Right kidney (tissue), 9 donors: ENCODE measurements at places on chromosomes 16 and 17.

GRCh38 chr17:74775409-74776043 is 619 bp downstream of the NAT9 start:
- no peak for DNase-seq

GRCh38 chr16:22648941-22649340 is 138.2 kb downstream of the NPIPB5 start:
- no peak for DNase-seq

GRCh38 chr17:81710514-81711308 is 1.4 kb upstream of the SLC25A10 start:
- DNase-seq: peak; percentile 34

DNA sequence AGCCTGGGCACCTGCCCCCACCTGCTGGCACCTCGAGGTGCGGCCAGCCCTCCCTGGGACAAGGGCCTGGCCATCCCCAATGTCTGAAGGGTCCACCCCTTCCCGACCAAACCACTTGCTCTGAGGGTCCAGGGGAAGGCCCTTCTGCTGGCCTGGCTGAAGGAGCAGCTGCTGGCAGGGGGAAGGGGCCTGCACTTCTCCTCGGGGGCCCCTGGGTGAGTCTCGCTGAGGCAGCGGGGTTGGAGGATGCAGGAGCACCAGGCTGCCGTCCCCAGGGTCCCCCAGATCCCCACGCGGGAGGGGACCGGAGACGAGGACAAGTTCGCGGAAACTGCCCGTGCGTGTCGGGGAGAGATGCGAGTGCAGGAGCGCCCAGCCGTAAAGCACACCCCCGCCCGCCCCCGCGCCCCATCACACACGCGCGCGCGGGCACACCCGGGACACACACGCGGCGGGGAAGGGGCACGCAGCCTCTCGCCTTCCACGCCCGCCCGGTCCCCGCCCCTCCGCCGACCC is 725 bp upstream of the CACNA1H start:
- peak; percentile 73 for DNase-seq

GRCh38 chr16:82701442-82701955 is 74.7 kb downstream of the CDH13 start:
- no peak for DNase-seq

- peak; percentile 71 for DNase-seq
Measured at GRCh38 chr17:57551321-57552079, 193.6 kb downstream of the CCDC182 start.

DNA sequence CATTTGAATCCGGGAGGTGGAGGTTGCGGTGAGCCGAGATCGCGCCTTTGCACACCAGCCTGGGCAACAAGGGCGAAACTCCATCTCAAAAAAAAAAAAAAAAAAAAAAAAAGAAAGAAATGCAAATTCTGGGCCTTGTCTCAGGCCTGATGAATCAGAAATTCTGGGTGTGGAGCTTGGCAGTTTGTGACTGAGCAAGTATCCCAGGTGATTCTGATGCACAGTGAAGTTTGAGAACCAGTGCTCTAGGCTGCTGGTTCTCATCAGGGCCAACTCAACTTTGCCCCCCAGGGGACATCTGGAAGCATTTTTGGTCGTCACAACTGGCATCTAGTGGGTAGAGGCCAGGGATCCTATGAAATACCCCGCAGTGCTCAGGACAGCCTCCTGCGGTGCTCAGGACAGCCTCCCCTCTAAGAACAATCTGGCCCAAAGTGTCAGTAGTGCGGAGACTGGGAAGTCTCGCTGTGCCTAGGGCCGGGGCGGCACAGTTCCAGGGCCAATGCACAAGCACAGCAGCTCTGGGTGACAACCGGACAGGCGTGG is 55.9 kb downstream of the SDK2 start:
- DNase-seq: no peak

GRCh38 chr16:64964126-64964540 is 157.7 kb downstream of the CDH11 start:
- DNase-seq: no peak

- no peak for DNase-seq
Measured at GRCh38 chr16:48136547-48137360, 19.0 kb downstream of the ABCC12 start.

DNA sequence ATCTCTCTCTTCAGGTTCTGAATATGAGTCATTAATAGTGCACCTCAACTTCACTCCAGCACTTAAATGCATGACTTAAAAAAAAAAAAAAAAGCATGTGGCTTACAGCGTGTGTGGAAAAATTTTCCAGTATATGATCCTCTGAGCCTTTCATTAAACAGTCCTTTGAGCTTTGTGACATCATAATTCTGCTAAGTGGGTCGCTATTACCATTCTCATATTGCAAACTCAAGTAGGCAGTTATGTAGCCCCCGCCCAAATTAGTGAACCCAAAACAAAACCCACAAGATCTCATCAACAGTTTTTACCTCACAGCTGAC is 672 bp downstream of the CMTR2 start:
- DNase-seq: no peak

DNA sequence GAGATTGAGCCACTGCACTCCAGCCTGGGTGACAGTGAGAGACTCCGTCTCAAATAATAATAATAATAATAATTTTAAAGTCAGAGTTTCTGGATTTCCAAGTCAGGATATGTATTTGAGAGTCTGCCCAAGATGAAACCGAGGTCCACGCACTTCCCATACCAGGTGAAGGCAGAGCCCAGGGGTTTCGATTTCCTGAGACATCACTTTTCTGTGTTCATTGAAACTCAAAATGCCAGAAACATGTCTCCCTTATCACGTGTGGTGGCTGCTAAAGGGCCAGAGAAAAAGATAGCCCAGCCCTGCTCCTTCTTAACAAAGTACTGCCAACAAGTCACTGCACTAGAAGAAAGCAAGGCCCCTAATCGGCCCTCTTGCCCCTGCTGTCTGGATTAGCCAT is 9.8 kb upstream of the RNF157 start:
- no peak for DNase-seq

DNA sequence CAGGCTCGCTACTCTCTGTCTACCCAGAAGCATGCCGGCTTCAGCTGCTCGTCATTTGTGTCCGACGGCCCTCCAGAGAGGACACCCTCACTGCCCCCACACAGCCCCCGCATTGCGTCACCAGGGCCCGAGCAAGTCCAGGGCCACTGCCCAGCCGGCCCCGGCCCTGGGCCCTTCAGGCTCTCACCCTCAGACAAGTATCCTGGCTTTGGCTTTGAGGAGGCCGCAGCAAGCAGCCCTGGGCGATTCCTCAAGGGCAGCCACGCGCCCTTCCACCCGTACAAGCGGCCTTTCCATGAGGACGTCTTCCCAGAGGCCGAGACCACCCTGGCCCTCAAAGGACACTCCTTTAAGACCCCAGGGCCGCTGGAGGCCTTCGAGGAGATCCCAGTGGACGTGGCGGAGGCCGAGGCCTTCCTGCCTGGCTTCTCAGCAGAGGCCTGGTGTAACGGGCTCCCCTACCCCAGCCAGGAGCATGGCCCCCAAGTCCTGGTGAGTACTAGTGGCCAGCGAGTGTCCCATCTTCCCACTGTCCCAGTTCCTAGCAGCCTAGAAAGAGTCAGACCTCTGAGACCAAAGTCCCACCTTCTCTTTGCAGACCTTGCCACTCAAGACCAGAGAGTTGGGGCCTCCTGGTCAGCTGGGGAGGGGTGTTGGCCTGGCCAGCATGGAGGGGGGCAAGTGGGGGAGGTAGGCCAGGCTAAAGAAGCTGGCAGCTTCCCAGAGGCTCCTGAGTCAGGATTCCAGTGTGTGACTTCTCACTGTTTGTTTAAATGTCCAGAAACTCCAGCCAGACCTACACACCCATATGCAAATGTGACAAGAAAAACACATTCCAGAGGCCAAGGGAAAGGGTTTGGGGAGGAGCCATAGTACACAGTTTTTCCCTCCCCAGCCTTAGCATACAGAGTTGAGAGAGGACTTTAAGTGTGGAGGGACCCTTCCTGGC is 18.6 kb downstream of the FOXN1 start:
- peak; percentile 45 for DNase-seq

DNA sequence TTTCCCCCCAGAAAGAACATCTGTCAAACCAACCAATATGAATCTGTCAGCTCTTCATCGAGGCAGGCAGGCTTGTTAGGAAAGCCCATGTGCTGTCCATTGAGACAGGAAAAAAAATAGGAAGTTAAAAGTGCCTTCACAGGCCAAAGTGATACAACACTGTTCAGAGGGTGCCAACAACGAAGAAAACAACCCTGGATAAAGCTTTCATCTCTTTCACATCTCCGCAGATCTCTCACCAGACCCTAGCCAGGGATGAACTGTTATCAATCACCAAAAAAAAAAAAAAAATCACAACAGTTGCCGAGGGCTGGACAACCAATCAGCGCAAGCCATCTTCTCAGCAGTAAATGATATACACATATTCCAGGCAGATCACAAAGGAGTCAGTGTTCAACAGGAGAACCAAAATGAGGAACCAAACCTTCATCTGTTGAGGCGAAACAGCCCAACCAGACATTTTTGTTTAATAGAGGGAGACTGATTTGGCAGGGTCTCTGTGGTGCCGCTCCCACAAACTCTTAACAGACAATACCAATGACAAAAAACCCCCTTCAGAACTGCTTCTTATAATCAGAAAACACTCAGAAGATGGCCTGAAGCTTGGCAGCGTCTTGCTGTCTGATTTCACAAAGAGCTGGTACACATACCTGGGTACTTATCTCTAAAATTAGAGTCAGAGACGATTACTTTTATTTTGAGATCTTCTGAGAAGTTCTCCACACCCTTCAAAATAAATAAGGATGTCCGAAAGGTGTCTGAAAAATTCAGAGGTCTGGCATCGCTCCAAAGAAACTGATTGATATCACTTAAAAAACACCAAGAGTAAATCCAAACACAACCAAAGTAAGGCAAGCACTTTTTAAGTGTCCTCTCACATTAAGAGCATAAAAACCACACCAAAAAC is 1.8 kb downstream of the MAP3K14 start:
- no peak for DNase-seq

- no peak for DNase-seq
Measured at GRCh38 chr17:39271546-39271945, 45.8 kb upstream of the STAC2 start.

GRCh38 chr16:10876799-10877341 is at the start of gene CIITA:
Gene CIITA, plus strand, starts transcription at chr16:10877202. Its CDS starts 129 bp downstream, at chr16:10877331.
- no peak for DNase-seq

GRCh38 chr16:57544124-57544653 is 1.7 kb downstream of the ADGRG5 start:
- no peak for DNase-seq

GRCh38 chr17:3896108-3896967 is 3.5 kb upstream of the CAMKK1 start:
- no peak for DNase-seq

DNA sequence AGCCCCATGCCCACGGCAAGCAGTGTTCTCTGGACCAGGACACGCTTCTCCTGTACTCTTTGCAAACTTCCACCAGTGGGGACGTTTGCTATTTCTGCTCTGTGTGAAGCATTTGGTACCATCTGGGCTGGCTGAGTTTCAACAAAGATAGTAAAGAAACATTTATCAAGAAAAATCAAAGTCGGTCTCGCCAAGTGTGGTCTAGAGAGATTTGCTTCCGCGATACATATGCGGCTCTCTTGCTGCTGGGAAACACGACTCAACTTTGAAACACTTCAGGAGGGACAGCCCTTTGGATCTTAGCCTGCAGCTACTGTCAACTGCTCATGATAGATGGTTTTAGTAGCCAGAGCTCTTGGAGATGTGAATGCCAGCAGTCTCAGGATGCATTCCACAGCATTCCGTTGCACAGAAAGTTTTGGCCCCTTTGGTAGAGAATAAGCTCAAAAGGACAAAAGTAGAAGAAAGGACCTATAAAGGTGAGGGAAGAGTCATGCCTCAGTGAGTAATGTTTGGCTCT is 168.2 kb upstream of the CACNG3 start:
- DNase-seq: no peak

DNA sequence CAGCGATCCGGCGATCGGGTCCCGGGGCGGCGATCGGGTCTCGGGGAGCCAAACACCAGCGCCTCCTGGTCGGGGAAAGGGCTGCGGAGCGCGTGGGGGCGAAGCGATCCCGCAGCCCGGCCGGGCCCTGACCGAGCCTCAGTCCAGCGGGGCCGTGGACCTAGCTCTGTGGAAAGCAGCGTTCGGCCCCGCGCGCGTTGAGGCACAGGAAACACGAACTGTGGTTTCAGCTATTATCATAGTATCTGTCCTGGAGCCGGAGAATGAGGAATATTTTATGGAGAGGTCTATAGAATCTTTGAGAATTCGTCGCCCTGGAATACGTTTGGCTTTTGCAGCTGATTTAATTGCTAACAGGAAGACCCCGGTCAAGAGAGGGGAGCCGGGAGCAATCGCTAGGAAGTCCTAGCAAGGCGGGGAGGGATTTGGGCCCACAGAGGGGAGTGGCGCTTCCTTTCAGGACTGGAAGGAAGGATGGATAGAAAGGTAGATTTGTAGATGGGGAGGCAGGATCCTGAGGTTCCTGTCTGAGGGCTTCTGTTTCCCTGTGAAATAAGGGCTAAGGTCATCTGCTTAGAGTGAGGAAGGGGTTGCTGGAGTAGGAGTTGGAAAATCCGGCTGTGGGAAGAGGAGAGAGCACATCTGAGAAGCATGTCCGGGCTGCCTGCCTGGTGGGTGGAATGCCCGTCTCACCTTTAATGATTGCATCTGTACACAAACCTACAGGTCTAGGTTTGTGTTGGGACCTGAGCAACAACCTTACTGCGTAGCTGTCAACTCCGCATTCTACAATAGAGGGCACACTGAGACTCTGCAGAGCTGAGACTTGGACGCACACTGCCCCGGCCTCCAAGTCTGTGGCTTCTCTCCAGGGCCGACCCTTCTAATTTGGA is 770 bp downstream of the CCNF start:
- no peak for DNase-seq

- DNase-seq: peak; percentile 31
Measured at GRCh38 chr16:56192986-56193945, 2.0 kb downstream of the GNAO1 start.

DNA sequence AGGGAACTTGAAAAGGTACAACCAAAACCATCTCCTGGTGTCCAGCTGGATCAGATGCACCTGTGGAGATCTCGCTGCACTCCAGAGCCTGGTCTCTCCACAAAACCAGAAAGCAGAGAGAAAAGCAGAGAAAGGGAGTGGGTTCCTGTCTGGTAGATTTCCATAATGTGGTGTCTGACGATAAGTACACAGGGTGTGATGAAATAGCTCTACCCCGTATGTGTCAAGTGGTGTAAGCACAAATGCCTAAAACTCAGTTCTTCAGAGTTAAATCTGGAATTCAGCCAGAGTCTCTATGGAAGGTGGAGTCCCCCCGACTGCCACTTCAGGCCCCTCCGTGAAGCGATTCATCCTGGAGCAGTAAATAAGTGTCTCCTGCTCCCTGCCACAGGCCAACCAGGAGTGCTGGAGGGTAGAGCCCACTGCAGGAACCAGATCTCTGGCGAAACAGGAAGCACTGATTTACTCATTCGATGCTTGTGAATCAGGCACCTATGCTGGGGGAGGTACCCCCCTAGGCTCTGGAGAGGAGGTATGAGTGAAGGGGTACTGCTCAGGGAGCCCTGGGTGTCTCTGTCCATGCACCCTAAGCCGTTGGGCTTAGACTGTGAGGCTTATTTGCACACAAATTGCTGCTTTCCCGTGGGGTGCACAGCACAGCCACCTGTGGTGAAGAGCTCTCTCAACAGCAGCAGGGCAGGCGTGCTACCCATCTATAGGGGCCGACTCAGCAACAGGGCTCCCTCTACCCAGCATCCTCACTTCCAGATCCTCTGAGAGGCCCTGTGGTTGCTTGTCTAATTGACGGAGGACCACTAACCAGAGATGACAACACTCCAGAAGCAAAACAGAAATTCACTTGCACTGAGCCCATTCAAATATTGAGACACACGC is 97.1 kb upstream of the MYOCD start:
- DNase-seq: no peak
